Aorta (tissue), 5 donors: ENCODE measurements at places on chromosomes 1 and 21. TPM values are rescaled to one million over a fixed set of nuclear protein-coding genes. Genes with fewer than 3 reads are reported as not detected.

The LEPR gene
- 21.2 TPM for total RNA-seq

DNA sequence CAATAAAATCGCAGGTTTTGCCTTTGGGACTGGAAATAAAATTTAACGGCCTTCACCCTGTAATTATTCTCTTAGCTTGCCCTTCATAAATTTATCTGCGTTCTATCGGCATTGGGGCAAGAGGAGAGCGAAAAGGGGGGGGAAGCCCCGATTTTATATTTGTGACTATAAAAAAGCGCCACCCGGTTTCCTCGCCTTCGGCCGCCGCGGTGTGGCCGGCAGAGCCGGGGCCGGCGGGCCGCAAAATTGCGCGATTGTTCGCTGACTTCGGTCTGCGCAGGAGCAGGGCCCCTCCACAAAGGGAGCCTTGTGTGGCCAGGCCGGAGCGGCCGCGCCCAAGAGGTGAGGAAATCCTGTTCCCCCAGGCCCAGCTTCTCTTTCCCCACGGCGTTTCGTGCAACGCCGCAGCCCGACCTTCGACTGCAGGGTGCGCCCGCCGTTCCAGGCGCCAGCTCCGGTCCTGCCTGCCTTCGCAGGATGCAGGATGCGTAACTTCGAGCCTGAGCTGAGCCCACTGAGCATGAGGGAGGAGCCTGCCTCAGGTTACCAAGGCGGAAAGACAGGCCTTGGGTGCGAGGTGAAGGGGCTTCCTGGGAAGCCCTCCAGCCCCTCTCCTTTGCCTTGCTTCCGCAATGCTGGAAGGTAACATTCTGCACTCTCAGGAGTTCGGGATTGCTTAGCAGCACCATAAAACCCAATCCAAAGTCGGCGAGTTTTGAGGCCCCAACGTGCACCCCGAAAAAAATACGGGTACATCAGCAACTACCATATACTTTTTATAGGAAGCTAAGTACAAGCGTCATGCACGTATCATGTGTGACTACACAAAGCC lies 4.9 kb upstream of the TBX15 start:
- H3K4me3 ChIP-seq = no peak overlapping the region
- no peaks in the 10 kb centered on the region for H3K36me3 ChIP-seq
- no peak for DNase-seq
- no peaks in the 10 kb centered on the region for H3K4me1 ChIP-seq
- H3K27ac ChIP-seq = no peak overlapping the region
- no peaks in the 10 kb centered on the region for H3K27me3 ChIP-seq

The SUSD4 gene
- total RNA-seq = 0.81 TPM

DNA sequence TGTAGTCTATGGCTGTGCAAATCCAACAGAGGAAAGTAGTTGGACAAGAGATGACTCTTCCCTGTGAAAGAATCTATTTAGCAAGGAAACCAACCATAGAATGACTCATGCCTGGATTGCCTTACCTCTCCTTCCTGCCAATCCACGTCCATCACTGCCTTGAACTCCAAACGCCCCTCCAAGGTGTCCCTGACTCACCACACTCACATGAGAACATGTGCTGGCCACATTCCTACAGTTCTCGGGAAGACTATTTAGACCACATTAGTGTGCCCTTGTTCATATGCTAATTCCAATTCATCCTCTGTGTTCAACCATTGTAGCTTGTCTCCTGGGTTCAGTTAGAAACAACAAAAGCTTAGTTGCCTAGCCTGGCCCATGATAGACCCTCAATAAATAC lies 157.3 kb downstream of the SLC30A10 start:
- no peak overlapping the region for H3K4me3 ChIP-seq
- H3K4me1 ChIP-seq = no peaks in the 10 kb centered on the region
- DNase-seq = no peak
- H3K27me3 ChIP-seq = no peaks in the 10 kb centered on the region
- H3K36me3 ChIP-seq = no peaks in the 10 kb centered on the region

GRCh38 chr1:153343811-153344717 lies 4.6 kb downstream of the PGLYRP4 start:
- no peak for DNase-seq
- no peak overlapping the region for H3K27ac ChIP-seq
- no peaks in the 10 kb centered on the region for H3K27me3 ChIP-seq
- no peaks in the 10 kb centered on the region for H3K36me3 ChIP-seq
- no peak overlapping the region for H3K4me3 ChIP-seq

The CASQ1 gene
- 4.4 TPM for total RNA-seq

The MMEL1 gene
- 2.4 TPM for total RNA-seq

The PLPPR4 gene
- total RNA-seq = 7.2 TPM

The C1orf122 gene
- 34.0 TPM for total RNA-seq

GRCh38 chr1:222918801-222919477 lies 104.1 kb downstream of the DISP1 start:
- no peak overlapping the region for H3K4me3 ChIP-seq
- H3K27me3 ChIP-seq = no peaks in the 10 kb centered on the region
- no peaks in the 10 kb centered on the region for H3K36me3 ChIP-seq
- no peaks in the 10 kb centered on the region for H3K4me1 ChIP-seq

DNA sequence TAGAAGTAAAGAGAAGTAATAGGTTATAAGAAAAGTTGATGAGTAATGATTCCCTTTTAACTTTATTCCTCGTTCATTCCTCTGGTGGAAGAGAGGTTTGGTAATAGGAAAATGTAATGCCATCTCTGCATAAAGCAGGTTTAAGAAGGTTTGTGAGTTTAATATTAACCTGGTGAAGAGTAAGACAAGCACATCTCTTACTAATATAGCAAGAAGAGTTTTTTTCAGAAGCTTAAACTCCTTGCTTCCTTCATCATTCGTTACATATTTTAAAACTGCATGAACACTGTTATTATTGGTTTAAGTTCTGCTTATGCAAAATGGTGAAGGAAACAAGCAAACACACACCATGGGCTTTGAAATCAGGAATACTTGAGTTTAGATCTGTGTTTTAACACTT lies 9.2 kb upstream of the PLA2G4A start:
- no peak overlapping the region for H3K27ac ChIP-seq
- no peaks in the 10 kb centered on the region for H3K4me1 ChIP-seq
- no peaks in the 10 kb centered on the region for H3K36me3 ChIP-seq
- DNase-seq = no peak

GRCh38 chr1:173112129-173112528 lies 61.4 kb upstream of the TNFSF18 start:
- H3K27ac ChIP-seq = no peak overlapping the region
- H3K27me3 ChIP-seq = no peaks in the 10 kb centered on the region
- DNase-seq = no peak
- no peaks in the 10 kb centered on the region for H3K36me3 ChIP-seq
- H3K4me3 ChIP-seq = no peak overlapping the region

- peak; percentile 55 for DNase-seq
- H3K27me3 ChIP-seq = no peaks in the 10 kb centered on the region
- H3K4me3 ChIP-seq = no peak overlapping the region
Observed at GRCh38 chr21:44370027-44370735, 16.8 kb downstream of the TRPM2 start.

GRCh38 chr1:116234429-116234828 lies 123.2 kb downstream of the MAB21L3 start:
- no peaks in the 10 kb centered on the region for H3K4me1 ChIP-seq
- no peaks in the 10 kb centered on the region for H3K27me3 ChIP-seq
- no peaks in the 10 kb centered on the region for H3K36me3 ChIP-seq

- H3K27me3 ChIP-seq = no peaks in the 10 kb centered on the region
- no peaks in the 10 kb centered on the region for H3K4me1 ChIP-seq
- H3K36me3 ChIP-seq = no peaks in the 10 kb centered on the region
- H3K27ac ChIP-seq = peak overlapping the region; percentile 96
- no peak overlapping the region for H3K4me3 ChIP-seq
- peak; percentile 88 for DNase-seq
Observed at GRCh38 chr1:212561501-212561931, 47.0 kb upstream of the ATF3 start.

GRCh38 chr1:246591504-246591903 lies 25.2 kb downstream of the CNST start:
- no peaks in the 10 kb centered on the region for H3K36me3 ChIP-seq
- no peak for DNase-seq
- no peaks in the 10 kb centered on the region for H3K4me1 ChIP-seq
- H3K4me3 ChIP-seq = no peak overlapping the region

The HTR6 gene
- 0.18 TPM for total RNA-seq

The DNAJC28 gene
- total RNA-seq = 2.7 TPM

GRCh38 chr1:12031039-12031980 lies 12.0 kb downstream of the MIIP start:
- no peaks in the 10 kb centered on the region for H3K4me1 ChIP-seq
- H3K36me3 ChIP-seq = no peaks in the 10 kb centered on the region
- DNase-seq = no peak
- H3K4me3 ChIP-seq = no peak overlapping the region
- H3K27me3 ChIP-seq = no peaks in the 10 kb centered on the region
- H3K27ac ChIP-seq = no peak overlapping the region

- H3K4me1 ChIP-seq = no peaks in the 10 kb centered on the region
- H3K27ac ChIP-seq = no peak overlapping the region
- H3K4me3 ChIP-seq = no peak overlapping the region
- DNase-seq = no peak
- no peaks in the 10 kb centered on the region for H3K27me3 ChIP-seq
Observed at GRCh38 chr21:41920476-41920875, 33.3 kb downstream of the C2CD2 start.

DNA sequence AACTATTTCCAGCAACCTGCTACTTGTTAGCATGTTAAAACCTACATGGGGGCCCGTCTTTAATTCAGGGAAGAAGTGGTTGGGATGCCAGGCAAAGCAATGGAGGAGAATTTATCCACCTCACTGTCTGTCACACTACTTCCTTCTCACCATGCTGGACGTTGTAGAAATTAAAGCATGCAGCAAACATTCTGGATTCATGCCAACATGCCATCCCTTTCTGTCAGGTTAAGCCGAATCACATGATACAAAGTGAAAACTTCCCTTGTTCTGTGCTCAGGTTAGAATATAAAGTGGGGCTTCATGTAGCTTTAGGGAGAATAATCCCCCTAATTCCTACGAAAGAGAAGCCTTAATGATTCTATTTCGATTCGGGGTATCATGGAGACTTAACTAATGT lies 95.5 kb downstream of the ERG start:
- no peak for DNase-seq
- H3K4me3 ChIP-seq = no peak overlapping the region
- no peaks in the 10 kb centered on the region for H3K4me1 ChIP-seq

GRCh38 chr1:183734543-183735036 lies 70.3 kb upstream of the RGL1 start:
- no peak overlapping the region for H3K4me3 ChIP-seq
- H3K27me3 ChIP-seq = no peaks in the 10 kb centered on the region
- peak; percentile 63 for DNase-seq
- no peaks in the 10 kb centered on the region for H3K36me3 ChIP-seq
- no peaks in the 10 kb centered on the region for H3K4me1 ChIP-seq
- no peak overlapping the region for H3K27ac ChIP-seq

GRCh38 chr1:226654046-226654667 lies 84.9 kb downstream of the ITPKB start:
- H3K4me1 ChIP-seq = peaks cover 5% of the 10 kb centered on the region
- no peak overlapping the region for H3K4me3 ChIP-seq
- DNase-seq = peak; percentile 39
- H3K36me3 ChIP-seq = no peaks in the 10 kb centered on the region
- H3K27me3 ChIP-seq = no peaks in the 10 kb centered on the region

The ZMYND12 gene
- total RNA-seq = 1.1 TPM

DNA sequence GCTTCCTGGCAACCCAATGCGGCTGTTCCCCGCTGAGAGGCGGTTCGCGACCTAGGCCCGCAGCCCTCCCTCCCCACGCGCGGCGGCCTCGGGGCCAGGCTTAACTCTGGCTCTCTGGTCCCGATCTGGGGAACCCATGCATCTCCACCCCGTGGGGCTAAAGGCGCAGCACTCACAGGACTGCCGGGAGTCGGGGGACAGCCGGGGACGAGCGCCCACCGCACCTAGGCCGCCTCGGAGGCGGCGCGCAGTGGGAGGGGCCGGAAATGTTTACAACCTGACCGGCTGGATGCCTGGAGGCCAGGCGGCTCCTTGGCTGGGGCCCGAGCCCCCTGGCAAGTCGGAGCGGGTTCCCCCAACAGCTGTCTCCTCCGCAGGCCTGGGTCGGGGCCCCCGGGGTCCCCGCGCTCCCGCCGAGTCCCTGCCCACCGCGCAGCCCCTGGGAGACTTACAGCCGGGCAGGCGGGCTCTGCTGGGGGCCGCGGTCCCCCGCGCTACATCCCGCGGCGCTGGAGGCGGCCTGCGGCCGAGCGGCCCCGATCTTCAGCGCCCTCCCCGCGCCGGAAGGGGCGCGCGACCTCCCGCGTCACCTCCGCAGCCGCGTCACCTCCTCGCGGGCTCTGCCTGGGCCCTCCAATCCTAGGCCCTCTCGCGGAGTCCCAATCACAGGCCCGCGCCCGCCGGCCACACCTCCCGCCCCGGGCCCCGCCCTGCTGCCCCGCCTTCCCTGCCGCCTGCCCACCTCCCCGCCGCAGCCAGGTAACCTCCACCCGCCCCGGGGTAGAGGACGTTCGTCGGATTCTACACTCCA lies at the start of gene ADIPOR1:
ADIPOR1 (minus strand) TSS at position 580 of the 811 bp plus-strand sequence. CDS start 7,242 bp downstream, outside the sequence.
- DNase-seq = peak; percentile 95
- no peaks in the 10 kb centered on the region for H3K27me3 ChIP-seq
- no peaks in the 10 kb centered on the region for H3K36me3 ChIP-seq
- peak within 1 kb of the TSS; percentile 60 for H3K27ac ChIP-seq

GRCh38 chr1:94334764-94335163 lies 83.4 kb upstream of the ABCD3 start:
- H3K4me3 ChIP-seq = no peak overlapping the region
- H3K27ac ChIP-seq = no peak overlapping the region
- no peak for DNase-seq

GRCh38 chr1:170661646-170662411 lies 2.1 kb upstream of the PRRX1 start:
- H3K4me3 ChIP-seq = peak overlapping the region; percentile 90
- no peaks in the 10 kb centered on the region for H3K27me3 ChIP-seq
- H3K27ac ChIP-seq = no peak overlapping the region

GRCh38 chr1:119227456-119227855 lies 87.0 kb upstream of the WARS2 start:
- H3K4me1 ChIP-seq = no peaks in the 10 kb centered on the region
- no peak overlapping the region for H3K27ac ChIP-seq
- no peak overlapping the region for H3K4me3 ChIP-seq
- H3K27me3 ChIP-seq = peaks cover 1% of the 10 kb centered on the region
- no peak for DNase-seq

DNA sequence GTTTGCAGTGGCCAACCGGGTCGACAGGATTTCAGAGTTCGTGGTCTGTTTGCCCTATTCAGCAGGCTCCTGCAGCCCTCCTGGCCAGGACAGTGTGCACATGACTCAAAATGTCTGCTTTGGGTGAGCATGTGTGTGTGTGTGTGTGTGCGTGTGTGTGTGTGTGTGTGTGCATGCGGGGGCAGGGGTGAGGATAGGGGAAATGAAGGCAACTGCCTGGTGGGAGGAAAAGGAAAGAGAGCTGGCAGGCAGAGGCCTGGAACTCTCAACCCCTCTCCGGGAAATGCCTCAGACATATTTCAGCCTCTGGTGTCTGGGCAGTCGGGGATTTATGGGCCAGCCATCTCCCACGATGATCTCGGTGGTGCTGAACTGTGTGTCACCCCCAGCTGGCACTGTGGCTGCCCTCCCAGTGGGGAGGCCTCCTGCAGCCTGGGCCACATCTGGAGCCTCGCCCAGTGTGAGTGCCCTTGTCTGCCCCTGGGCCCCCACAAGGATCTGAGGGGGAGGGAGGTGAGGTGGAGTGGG lies 15.2 kb downstream of the CDCP2 start:
- no peak for DNase-seq
- no peaks in the 10 kb centered on the region for H3K4me1 ChIP-seq
- no peak overlapping the region for H3K4me3 ChIP-seq
- no peak overlapping the region for H3K27ac ChIP-seq
